ENCODE measurements at places on chromosomes 11 and 22.

- DNase-seq, result peak; percentile 94
Observed at GRCh38 chr11:13169709-13170108, 107.9 kb upstream of the BMAL1 start.

- peak; percentile 38 for DNase-seq
Observed at GRCh38 chr11:79439886-79440570, 802 bp downstream of the TENM4 start.

DNA sequence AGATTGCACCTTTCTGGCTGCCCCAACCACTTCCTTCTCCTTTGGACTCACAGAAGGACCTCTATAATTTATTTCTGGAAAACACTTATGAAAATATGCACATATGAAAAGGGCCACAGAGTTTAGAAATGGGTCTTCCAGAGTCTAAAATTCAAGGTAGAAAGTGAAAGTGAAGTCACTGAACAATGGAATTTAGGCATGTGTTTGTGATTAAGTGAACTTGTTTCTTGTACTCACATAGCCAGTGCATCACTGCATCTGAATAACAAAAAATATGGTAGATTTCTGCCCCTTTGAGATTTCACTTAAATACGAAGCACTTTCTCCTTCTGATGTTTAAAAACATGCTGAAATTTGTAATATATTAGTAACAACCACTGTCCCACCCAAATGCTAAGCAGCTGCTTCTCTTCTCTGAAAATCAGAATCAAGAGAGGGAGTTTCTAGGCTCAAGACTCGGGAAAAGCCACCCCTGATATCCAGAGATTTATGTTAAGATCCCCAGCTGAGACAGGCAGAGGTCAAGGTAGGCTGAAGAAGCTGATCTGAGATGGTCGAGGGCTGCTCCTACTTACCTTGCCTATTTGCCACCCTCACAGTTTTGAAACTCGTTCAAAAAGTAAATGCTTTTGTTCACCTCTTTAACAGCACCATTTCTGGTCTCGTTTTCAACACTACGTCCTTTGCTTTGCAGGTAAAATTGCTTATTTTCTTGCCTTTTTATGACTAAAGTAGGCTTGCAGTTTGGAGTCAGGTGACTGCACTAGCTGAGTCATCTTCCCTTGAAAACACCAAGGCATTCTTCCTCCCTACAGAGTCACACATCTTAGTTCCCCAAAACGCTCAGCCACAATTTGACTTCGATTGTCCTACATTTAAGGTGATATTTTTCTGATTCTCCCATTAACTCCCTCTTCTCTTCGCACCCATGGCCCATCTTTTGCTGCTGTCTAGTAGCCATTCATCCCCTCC is at the start of gene XKR3:
Gene XKR3 (minus strand): TSS at position 696 of the 972 bp plus-strand sequence. CDS start 17,338 bp downstream, outside the sequence.
- DNase-seq, result no peak

DNA sequence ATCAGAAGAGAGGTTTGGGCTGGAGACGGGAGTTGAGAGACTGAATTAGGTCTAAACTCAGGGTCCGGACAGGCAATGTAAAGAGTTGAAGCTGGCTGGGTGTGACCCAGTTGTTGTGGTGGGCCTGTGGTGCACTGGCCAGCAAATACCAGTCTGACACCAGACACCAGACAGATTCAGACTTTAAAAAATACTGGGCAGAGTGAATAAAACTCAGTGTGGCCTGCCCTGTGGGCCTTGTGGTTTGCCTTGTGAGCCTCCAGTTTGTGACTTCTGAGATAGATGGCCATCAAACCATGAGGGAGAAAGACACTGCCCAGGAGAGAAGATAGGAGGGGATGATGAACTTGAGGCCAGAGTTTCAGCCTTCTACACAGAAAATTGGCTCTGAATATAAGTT is 25.8 kb downstream of the RCN1 start:
- DNase-seq, result no peak

GRCh38 chr22:46045459-46046298 is 68.7 kb upstream of the WNT7B start:
- no peak for DNase-seq

GRCh38 chr22:41314821-41315220 is 13.5 kb downstream of the ZC3H7B start:
- no peak for DNase-seq

DNA sequence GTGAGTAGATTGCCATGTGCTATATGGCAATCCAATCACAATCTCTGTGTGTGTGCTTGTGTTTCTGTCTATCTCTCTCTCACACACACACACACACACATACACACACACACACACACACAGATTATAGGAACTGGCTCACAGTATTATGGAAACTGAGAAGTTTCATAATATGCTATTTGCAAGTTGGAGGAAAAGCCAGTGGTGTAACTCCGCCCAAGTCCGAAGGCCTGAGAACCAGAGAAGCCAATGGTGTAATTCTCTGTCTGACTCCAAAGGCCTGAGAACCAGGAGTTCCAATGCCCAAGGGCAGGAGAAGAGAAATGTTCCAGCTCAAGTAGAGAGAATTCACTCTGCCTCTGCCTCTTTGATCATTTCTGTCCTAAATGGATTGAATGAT is 37.2 kb downstream of the GLYATL2 start:
- no peak for DNase-seq

GRCh38 chr11:95524314-95525036 is 265.1 kb downstream of the FAM76B start:
- no peak for DNase-seq

DNA sequence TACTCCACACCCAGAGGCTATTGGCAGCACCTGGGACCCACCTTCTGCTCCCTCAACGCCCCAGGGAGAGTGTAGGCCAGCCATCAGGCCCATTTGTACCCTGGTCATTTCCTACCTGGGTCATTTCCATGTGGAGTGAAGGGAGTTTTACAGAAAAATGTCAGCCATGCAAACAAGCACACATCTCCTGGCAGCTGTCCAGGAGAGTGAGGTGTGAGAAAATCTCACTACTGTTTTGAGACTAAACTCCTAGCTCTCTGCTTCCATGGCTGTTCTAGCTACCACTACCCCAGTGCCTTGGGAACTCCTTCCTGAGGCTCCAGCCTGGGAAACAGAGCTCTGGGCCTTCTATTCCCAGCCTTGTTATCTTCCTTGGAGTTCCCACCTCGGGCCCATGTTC is 2.8 kb upstream of the TMPRSS13 start:
- no peak for DNase-seq

DNA sequence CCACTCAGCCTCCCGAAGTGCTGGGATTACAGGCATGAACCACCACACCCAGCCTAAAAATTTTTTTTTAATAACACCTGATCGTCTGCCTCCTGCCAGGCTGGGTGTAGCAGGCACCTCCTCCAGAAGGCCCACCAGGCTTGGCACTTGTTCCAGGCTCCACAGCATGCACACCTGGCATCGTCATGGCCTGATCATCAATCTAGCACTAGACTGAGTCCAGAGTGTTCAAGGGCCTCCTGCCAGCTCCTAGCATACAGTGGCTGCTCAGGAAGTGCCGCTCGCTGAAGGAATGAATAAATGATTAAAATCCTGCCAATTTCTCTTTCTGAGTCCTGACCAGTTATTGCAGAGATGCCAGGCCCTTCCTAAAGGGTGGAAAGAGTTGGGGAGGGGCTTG is 3.5 kb upstream of the PDGFB start:
- no peak for DNase-seq

DNA sequence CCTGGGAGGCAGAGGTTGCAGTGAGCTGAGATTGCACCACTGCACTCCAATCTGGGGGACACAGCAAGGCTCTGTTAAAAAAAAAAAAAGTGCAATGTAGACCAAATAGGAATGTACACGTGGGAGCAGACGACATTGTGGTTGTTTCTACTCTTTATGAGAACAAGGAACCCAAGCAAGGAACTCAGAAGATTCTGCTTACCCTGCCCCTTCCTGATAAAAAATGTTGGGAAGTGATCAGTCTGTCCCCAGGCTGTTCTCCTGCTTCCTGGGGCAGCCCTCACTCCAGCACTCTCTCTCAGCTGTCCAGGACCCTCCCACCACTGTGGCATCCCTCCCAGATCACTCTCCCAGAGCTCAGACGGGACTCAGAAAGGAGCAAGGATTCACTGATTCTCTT is 31.8 kb downstream of the SLCO2B1 start:
- no peak for DNase-seq

DNA sequence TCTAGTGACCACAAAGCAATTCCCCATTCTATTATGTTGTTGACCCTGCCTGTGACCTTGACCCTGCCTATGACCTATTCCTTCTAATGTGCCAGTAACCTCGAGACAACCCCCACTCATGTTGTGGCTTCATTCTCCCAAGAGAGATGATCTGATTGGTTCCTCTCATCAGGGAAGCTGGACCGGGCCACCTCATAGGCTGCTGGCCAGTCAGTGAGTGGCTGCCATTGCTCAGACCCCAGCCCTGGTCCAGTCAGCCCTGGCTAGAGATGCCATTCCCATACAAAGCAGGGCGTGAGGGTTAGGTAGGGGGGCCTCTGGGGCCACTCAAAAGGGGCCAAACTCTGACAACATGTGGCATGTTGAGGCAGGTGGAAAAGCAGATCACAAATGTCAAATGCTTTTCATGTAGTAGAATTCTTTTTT is 11.9 kb downstream of the SLC29A2 start:
- DNase-seq, result no peak

GRCh38 chr11:32939046-32939445 is 46.4 kb downstream of the QSER1 start:
- no peak for DNase-seq

GRCh38 chr11:75537740-75538139 is 12.0 kb upstream of the GDPD5 start:
- no peak for DNase-seq

- DNase-seq, result peak; percentile 70
Observed at GRCh38 chr22:33923660-33924246, 3.5 kb upstream of the LARGE1 start.

GRCh38 chr11:109035284-109035683 is 370.4 kb downstream of the DDX10 start:
- DNase-seq, result no peak

GRCh38 chr22:37790234-37790633 is 17.5 kb upstream of the GCAT start:
- no peak for DNase-seq

GRCh38 chr22:49660794-49661781 is 166.6 kb downstream of the BRD1 start:
- no peak for DNase-seq

- DNase-seq, result peak; percentile 55
Observed at GRCh38 chr11:83836883-83837654, 550.9 kb upstream of the CCDC90B start.

- no peak for DNase-seq
Observed at GRCh38 chr11:11486423-11486822, 133.4 kb upstream of the CSNK2A3 start.

DNA sequence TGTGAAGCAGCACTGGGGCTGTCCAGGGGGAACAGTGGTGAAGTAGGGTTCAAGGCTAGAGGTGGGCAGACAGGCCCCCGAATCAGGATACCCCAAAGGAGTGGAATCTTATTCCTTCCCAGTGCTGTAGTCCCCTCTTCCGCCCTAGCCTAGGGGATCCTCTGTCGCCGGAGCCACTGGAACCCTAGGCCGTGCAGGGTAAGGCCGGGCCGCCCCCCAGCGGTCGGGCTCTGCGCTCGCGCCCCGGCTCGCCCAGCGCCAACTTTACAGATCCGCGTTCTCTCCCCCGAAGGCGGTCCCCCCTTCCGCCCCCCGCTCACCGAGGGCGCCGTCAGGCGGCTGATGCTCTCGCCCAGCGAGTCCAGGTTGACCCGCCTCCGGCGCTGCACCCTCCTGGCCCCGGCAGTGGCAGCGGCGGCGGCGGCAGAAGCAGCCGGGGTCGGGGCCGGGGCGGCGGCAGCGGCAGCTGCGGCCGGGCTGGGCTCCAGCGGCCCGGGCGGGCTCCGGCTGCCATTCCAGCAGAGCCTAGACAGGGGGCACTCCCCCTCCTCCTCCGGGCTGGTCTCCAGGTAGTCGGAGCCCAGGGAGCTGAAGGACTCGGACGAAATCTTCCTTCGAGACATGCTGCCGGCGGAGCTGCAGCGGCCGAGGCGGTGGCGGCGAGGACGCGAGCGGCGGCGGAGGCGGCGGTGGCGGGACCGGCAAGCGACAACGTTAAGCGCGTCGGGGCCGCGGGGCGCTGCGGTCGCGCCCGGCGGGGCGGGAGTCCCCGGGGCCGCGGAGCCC is 650 bp downstream of the GUCY1A2 start:
- peak; percentile 74 for DNase-seq

- DNase-seq, result no peak
Observed at GRCh38 chr11:60029015-60029632, 11.1 kb upstream of the OOSP2 start.

DNA sequence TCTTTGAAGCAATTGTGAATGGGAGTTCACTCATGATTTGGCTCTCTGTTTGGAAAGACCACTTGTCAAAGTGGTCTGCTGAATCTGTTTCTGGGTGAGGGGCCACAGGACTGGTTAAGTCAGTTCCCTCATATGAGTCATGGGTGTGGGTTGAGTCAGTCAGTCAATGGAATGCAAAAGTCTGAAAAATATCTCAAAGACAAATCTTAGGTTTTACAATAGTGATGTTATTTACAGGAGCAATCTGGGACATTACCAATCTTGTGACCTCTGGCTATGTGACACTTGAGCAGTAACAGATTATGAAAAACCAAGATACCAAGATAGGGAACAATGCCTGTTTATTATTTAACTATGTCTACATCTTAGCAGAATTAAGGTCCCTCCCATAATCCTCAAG is 311.6 kb downstream of the AASDHPPT start:
- DNase-seq, result peak; percentile 83

DNA sequence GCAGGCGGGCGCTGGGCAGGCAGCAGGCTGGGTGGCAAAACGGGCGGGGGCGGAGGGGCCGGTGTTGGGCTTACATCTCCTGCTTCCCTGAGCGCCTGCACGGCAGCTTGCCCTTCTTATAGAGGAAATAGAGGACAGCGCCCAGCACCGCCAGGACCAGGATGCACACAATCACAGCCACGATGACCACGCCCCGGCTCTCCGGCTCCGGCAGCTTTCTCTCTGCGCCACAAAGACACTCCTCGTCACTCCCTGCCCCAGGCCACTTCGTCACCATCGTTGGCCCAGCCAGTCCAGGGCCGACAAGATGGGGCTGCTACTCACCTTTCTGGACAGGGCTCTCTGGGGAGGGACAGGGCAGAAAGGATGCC is 6.3 kb downstream of the MCAM start:
- no peak for DNase-seq

GRCh38 chr11:44997566-44997965 is 46.9 kb upstream of the TP53I11 start:
- DNase-seq, result no peak

GRCh38 chr11:129937592-129938238 is 42.3 kb upstream of the NFRKB start:
- DNase-seq, result no peak

GRCh38 chr11:1473786-1474185 is 12.8 kb downstream of the MOB2 start:
- DNase-seq, result no peak

GRCh38 chr11:28011813-28012212 is 96.1 kb downstream of the KIF18A start:
- DNase-seq, result no peak

GRCh38 chr11:111414267-111414931 is 35.3 kb upstream of the POU2AF1 start:
- DNase-seq, result no peak

DNA sequence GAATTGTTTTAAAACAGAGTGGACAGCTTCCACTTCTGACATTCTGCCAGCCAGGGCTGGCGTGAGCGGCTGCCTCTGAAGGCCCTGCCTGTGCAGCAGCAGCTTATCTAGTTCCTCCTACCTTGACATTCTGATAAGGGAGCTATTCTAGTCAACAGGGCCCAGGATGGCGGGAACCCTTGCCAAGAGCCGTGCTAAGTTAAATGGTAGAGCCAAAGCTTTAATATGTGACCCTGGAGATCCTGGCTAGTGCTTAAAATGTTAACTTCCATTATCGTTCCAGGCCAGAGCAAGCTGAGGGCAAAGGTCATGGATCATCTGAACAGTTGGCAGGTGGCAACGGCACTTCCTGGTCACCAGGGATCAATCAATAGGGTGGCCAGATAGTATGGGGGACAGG is 3.5 kb downstream of the KCNJ5 start:
- DNase-seq, result no peak

- no peak for DNase-seq
Observed at GRCh38 chr11:92838759-92839310, 130.6 kb upstream of the MTNR1B start.
